DND-41 (cell line): ENCODE measurements at places on chromosomes 11 and 22.

GRCh38 chr11:122832721-122833470 lies 5.4 kb upstream of the CRTAM start:
- no peak for DNase-seq

DNA sequence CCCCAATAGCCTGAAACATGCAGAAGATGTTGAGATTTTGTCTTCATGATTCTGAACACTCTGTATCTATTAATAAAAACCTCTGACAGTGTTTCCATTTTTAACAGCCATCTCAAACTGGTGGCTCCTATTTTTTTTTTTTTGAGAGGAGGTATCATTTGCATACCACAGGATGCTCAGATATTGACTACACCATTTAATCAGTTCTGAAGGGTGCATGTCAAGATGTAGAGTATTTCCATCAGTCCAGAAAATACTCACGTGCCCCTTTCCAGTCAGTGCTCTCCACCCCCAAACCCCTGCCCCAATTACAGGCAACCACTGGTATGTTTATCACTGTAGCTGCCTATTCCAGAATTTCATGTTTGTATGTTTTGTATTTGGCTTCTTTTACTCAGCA lies 85.3 kb upstream of the SORL1-AS1 start:
- DNase-seq: no peak

DNA sequence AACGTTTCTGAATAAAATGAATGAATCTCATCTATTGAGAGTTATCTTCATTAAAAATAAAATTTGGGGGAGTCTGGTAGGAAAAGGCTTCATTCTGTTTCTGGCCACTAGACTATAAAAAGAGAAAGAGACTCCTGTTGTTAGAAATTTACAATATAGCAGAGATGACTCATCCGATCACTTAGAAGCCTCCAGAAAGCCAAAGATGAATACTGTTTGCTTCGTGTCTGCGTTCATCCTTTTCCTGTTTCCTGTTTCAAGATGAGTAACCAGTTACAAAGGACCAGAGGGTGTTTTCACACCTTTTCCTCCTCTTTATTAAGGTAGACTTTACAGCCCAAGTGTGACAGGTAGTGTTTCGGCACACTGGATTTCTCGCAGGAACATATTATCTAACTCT lies 1120.7 kb downstream of the LRRC4C start:
- DNase-seq: no peak

DNA sequence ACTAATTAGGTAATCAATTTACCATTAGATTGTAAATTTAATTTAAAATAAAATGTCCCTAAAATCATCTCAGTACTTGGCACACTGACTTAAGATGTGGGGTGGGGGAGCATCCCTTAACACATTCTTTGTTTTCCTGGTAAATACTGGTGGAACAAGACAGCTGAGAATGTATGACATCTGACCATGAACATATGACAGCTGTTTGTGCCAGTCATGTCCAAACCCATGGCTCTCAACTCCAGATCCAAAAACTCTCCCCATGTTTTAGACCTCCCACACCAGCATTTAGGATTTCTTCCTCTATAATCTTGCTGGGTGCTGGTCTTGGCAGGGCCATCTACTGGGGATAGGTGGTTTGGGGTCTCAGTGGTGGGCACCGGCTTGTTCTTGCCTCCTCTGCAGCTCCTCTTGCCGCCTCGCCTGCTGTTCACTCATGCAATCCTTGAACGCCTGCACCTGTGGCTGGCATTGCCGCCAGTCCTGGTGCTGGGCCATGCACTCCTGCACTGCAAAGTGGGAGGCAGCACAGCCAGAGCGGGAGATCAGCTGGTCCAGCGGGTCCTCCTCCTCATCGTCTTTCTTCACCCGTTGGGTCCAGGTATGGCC lies 3.8 kb downstream of the COA4 start:
- DNase-seq: no peak

DNA sequence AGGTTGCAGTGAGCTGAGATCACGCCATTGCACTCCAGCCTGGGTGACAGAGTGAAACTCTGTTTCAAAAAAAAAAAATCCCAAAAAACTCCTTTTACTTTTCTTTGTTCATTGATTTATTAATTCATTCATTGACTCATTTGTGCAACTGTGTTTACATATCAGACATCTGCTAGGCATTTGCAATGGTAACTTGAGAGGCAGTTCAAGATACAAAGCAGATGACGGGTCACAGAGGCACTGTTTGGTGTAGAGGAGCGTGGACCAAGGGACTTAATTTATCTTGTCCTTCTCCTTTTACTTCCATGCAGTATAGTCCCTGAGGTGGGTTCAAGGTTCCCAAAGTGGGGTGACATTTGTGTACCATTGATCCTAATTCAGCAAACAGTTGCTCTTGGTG lies 71.4 kb downstream of the KIAA1671 start:
- no peak for DNase-seq

DNA sequence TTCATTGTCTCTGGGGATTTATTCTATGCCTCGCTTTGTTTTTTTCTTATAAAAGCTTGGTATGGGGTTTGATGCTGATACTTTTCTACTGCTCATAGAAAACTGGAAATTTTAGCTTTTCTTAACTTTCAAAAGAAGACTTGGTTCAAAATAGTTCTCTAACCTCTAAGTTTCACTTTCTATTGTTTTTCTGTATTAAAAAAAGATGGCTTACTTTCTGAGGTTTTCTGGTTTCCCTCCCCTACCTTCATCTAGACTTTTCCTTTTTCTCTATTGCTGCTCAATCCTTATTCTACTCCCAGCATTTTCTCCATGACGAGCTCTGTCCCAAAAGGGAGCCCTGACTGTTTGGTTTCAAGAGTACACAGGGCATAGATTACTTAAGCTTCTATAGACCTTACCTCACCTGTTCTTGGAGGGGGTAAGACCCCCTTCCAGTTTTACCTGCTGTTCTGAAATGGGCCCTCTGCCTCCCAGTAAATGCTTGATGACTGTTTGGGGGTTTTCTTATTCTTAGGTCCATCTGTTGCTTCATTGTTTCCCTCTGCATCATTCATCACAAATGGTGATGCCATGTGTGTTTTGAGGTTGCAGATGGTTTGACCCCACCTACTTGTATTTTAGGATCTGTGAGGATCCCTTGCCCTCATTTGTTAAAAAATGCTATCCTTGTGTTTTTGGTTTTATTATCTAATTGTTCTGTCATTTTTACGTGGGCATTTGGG lies 29.5 kb downstream of the DNHD1 start:
- no peak for DNase-seq

DNA sequence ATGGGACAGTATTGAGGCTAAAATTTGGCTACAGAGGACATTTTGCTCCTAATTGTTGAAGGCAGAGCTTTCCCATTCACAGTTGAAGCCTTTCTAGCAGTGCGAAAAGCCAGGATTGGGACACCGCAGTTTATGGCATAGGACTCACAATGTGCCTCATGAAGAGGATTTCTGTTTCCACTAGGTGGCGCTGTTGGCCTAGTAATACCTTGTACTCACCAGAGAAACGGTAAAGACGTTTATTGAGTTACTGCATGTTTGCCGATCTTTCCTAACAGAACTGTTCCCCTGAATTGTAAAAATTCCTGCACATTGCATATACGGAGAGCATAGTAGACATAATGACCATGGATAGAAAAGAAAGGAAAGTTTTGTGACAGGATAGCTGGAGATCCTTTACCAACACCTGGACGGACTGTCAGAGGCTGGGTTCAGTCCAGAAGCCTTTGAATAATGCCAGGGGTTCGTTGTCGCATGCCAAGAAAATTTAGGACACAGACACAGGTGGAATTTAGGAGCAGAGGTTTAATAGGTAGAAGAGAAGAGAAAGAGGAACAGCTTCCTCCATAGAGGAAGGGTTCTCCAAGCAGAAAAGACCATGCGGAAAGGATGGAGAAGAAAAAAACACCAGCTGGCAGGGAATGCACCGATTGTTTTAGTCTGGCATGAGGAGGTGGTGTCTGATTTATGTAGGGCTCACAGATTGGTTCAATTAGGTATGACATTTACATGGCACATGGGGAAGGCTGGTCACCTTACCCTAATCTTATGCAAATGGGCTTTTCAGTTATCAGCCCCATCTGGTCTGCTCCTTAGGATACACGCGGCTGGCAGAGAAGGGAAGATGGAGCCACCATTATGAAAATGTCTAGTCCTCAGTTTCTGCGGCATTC lies 10.8 kb upstream of the OR51D1 start:
- DNase-seq: peak; percentile 61

DNA sequence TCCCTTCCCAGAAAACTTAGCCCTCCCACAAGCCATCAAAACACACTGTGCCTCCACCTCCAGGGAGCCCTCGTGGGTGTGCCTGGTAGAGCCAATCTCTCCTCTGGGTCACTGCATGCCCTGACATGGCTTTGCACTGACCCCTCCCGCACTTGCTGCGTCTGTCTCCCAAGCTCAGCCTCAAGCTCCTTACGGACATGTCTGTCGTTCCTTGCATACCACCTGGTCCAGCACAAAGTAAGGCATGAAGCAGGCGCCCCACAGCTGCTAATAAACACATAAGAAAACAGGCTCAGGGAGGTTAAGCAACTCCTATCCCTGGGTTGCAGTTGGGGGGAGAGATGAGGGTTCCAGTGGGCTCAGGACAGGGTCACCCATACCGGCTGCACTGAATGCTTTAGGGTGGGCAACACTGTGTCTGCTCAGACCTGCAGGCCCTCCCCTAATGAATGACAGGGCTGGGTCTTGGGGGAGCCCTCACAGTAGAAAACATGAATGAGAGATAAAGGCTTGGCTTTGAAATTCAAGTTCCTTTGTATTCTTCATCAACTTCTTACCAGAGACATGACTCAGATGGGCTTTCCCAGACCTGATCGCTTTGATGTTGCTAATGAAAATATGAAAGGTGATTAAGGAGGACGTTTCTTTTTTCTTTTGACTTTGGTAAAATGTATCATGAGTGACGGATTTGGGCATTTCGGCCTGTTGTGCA lies 38.0 kb downstream of the PHF21B start:
- DNase-seq: no peak

DNA sequence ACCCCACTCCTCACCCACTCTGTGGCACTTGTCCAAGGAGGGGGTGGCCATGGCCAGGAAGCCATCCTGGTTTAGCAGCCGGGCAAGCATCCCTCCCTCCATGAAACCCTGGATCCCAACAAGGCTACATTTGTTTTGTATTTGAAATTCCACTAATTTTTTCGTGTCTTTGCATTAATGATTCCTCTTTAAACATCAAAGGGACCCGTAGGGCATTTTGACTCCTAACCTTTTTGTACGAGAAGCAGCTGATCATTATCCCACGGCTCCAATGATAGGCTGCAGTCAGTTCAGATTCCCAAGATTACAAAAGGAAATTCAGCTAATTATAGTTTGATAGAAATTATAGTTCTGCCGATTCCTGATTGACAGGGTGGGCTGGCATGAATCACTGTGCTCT lies 10.7 kb downstream of the MYEOV start:
- DNase-seq: no peak

DNA sequence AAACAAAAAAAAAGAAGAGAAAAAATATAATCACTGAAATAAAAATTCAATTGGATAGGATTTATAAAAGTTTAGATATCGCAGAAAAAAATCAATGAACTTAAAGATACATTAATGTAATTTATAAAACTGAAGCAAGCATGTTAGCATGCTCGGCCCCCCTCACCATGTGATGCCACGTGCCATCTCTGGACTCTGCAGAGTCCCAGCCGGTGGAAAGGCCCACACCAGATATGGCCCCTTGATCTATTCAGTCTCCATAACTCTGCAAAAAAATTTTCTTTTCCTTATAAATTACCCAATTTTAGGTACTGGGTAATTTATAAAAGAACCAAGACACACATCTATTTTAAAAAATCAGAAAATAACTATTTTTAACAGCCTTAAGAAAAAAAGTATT lies 476.0 kb upstream of the ANO3 start:
- no peak for DNase-seq

GRCh38 chr11:117713538-117713991 lies 83.5 kb downstream of the DSCAML1 start:
- DNase-seq: no peak

DNA sequence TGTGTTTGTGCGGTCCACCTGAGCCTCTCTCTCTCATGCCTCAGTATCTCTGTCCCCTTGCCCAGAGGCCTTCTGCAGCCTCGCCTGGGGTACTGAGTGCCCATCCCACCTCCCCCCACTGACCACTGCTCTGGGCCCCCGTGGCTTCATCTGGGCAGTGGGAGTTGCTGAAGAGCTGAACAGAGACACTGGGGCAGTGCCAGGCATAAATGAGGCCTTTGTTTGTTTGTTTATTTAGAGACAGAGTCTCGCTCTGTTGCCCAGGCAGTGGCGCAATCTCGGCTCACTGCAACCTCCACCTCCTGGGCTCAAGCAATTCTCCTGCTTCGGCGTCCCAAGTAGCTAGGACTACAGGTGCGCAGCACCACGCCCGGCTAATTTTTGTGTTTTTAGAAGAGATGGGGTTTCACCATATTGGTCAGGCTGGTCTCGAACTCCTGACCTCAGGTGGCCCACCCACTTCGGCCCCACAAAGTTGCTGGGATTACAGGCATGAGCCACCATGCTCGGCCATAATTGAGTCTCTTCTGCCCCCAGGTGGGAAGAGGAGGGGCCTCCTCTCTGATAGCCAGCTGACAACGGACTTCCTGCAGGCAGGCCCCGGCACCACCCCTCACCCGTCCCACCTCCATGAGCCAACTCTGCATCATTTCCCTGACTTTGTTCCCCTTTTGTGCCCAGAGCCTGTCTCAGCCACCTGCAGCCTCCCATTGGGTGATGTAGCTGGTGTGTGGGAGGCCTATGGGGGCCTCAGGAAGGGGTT lies 9.3 kb downstream of the CRYBB3 start:
- no peak for DNase-seq

DNA sequence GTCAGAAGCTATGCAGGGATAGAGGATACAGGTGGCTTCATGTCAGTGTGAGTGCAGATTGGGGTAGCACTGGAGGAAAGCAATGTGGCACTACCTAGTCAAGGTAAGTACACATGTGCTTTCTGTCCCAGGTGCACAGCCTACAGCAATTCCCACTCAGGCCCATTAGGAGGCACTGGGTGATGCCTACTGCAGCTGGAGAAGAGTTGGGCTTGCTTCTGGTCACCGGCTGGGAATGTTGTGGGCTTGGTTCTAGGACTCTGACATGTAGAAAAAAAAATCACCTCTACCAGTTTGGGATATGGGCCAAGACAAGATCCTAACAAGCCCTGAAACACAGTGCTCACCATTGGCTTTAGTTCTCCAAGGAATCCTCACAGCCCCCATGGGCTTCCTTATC lies 69.7 kb downstream of the TENM4 start:
- DNase-seq: no peak

GRCh38 chr11:130638033-130638432 lies 189.6 kb downstream of the ADAMTS15 start:
- no peak for DNase-seq

DNA sequence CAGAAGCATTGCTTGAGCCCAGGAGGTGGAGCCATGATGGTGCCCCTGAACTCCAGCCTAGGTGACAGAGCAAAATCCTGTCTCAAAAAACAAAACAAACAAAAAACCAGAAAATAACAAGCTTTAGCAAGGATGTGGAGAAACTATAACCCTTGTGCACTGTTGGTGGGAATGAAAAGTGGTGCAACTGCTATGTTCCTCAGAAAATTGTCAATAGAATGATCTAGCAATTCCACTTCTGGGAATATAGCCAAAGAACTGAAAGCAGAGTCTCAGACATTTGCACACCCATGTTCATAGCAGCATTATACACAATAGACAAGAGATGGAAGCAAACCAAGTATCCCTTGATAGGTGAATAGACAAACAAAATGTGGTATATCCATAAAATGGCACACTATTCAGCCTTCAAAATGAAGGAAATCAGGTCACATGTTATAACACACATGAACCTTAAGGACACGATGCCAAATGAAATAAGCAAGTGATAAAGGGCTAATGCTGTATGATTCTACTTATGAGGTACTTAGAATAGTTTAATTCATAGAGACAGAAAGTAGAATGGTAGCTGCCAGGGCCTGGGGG lies 15.9 kb downstream of the KLHL22 start:
- DNase-seq: no peak
